ENCODE measurements at places on chromosomes 13 and 19.

- DNase-seq, result no peak
Observed at GRCh38 chr13:75432811-75433244, 49.1 kb downstream of the TBC1D4 start.

DNA sequence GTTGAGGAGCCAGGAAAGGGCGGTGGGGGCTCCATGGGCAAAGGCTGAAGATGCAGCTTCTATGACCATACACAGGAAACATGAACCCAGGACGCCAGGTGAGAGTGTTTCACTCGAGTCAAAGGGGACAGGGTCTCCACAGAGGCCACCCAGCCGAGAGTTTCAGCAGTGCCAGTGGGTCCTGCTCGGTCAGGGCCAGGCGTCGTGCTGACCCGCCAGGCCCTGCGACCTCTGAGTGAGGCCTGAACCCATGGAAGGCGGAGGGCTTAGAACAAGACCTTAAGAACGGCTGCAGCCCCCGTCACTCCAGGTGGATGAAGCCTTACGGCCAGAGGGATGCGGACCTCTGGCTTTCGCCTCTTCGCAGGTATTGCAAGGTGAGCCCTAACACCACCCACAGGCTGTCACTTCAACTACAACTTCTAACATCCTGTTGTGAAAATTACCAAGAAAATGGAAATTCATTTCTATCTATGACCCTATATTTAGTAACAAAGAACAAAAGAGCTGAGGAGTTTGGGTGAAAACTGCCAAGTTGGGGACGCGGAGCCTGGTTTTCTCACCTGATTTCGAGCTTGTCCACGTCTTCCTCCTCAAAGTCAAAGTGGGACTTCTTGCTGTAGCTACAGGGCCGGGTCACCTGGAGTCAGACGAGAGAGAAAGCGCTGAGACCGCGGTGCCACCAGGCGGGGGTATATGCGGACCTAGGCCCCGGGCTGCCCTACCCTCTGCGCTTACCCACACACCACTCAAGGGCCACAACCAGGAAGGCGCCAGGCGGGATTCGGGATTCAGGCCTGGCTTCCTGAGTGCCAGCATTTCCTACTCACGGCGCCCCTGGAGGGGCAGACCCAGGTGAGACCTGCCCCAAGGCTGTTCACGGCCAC is 50.1 kb upstream of the C13orf46 start:
- DNase-seq, result no peak

GRCh38 chr13:39929583-39929982 is 274.1 kb downstream of the COG6 start:
- DNase-seq, result no peak

DNA sequence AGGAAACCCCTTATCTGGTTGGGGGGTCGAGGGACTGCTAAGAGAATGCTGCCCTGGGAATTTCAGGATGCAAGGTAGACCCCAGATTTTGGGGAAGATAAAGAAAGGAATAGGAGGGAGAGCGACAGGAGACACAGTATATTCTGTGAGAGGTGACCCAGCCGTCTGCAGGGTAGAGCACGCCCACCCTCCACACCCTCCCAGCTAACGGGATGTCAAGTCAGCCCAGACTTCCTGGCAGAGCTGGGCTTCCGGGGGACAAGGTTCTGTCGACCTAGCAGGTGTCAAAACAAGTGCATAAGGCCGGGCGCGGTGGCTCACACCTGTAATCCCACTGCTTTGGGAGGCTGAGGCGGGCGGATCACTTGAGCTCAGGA is 695 bp upstream of the PRR36 start:
- DNase-seq, result no peak

- DNase-seq, result no peak
Observed at GRCh38 chr13:108249150-108249549, 20.4 kb upstream of the TNFSF13B start.

- no peak for DNase-seq
Observed at GRCh38 chr13:50809133-50810090, 34.1 kb downstream of the DLEU7 start.

- no peak for DNase-seq
Observed at GRCh38 chr13:101492251-101492910, 39.9 kb downstream of the ITGBL1 start.

DNA sequence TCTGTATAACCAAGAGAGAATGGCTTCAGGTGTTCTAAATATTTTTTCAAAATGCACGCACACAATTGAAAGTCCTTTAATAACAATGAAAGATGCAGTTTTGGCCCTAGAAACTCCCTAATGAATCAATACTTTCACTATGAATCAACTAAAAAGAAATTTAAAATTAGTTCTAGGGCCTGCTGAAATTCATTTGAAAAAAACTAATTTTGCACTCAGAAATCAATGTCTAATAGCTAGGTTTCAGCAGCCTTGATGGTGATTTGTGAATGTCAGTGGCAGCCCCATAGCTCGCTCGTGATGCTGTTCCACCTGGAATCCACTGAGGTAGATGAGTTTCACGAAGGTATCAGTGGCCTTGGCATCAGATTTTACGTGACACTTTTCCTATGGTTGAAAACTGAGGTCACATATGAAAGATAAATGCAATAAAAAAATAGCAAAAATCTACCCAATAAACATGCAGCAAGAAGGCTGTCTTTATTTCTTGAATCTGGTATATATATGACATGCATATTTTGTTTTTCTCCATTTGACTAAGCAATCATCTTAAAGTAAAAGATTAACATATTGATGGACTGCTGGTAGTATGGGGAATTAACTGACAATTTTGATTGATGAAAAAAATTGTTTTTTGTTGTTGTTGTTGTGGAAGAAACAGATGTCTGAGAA is 141.0 kb downstream of the AKAP11 start:
- no peak for DNase-seq

- no peak for DNase-seq
Observed at GRCh38 chr13:39154041-39154440, 115.8 kb downstream of the NHLRC3 start.

DNA sequence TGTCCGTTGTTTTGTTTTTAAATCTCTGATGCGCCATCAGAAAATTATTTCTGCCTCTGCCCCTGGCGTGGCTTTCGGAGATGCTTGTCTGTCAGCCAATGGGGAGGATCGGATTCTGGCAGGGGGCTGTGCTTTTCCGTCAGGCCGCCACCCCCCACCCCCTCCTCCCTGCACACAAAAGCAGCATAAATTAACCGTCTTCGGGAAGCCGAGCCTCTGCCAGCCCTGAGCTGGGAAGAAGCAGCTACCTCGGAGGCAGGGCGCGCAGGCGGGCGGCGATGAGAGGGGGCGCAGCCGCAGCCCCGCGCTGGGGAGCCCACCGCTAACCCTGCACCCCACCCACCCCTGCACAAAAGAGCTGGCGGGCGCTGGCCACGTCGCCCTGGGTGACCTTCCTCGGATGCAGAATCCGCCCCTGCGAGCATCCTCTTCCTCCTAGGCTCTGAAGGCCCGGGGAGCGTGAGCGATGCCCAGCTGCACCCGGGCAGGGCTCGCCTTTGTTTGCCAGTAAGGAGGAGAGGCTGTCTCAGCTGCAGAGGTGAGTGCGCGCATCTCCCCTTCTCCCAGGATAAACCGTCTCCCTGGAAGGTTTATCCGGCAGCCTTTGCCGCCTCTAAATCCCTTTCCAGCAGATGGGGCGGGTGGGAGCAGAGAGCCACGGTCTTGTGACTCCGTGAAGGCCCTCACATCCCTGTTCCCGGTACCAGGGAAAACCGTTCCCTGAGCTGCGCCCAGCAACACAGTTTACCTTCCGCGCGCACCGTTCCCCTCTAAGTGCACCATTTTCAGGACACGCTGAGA is at the start of gene ATCAY:
Gene ATCAY, plus strand, starts transcription at position 215 of the 801 bp plus-strand sequence. CDS start 5,083 bp downstream, outside the sequence.
- DNase-seq, result no peak

DNA sequence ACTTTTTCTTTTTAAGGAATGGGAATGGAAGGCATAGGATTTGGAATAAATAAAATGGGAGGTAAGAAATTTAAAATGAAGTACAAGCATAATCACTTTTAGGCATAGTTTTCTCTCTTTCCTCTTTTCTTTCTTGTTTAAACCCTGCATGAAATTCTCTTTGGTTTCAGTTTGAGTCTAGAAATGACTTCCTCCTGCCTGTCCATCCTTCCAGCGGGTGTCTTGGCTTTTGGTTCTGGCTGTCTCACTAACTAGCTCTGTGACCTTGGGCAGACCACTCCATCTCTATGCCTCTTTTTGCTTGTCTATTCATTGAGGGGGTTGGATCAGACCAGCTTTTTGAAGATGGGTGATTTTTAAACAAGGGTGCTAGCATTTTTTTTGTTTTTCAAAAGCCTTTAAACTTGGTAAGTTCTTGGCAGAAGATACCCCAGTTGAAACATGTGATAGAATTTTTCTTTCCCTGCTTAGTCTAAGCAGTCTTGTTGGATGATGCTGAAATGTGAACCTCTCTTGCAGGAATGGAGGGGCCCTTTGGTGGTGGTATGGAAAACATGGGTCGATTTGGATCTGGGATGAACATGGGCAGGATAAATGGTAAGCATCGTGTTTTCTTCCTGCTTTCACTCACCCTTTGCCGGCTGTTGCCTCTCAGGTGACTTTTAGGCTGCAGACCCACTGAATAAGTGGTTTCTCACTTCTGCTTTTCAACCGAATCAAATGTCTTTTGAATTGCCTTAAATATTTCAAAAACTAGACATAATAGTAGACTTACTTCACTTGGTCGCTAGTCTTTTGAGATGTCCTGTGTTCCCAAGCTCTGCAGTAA is 28.6 kb downstream of the PRAM1 start:
- DNase-seq, result no peak

GRCh38 chr13:53073711-53074110 is 45.1 kb downstream of the OLFM4 start:
- no peak for DNase-seq

- DNase-seq, result no peak
Observed at GRCh38 chr19:33394723-33395560, 21.4 kb downstream of the CEBPG start.

DNA sequence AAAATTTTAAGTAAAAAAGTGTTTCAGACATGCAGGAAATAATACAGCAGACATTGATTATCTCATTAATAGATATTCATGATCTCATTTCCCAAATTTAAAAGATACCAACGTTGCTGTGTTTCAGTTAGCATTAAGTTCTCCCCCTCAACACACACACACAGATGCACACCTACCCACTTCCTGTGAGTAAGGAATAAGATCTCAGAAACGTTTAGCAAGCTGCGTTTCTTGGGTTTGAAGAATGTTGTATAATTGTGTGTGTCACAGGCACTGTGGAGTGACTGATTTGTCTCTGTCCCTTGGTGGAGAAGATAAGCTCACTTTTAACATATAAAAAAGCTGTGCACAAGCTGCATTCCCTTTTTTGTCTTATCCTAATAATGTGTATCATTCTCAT is 196.8 kb downstream of the PDS5B start:
- no peak for DNase-seq

DNA sequence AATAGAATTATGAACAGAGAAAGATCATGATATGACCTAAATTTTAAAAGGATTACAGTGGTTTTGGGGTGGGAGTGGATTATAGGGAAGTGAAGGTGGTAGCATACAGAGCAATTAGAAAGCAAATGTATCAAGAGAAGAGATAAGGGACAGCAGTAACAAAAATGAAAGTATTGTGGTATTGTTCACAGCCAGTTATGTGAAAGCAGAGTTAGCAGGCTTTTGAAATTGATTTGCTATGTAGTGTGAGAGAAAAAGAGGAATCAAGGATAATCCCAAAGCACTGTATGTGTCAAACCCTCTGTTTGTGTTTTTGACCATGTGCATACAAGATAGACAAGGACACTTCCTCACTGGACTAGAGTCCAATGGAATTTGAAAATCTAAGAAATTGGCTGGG is 1721.4 kb downstream of the PCDH9 start:
- no peak for DNase-seq

- DNase-seq, result peak; percentile 79
Observed at GRCh38 chr19:19554074-19555023, 16.3 kb downstream of the CILP2 start.

GRCh38 chr19:23799321-23799720 is 40.6 kb upstream of the ZNF681 start:
- DNase-seq, result no peak

DNA sequence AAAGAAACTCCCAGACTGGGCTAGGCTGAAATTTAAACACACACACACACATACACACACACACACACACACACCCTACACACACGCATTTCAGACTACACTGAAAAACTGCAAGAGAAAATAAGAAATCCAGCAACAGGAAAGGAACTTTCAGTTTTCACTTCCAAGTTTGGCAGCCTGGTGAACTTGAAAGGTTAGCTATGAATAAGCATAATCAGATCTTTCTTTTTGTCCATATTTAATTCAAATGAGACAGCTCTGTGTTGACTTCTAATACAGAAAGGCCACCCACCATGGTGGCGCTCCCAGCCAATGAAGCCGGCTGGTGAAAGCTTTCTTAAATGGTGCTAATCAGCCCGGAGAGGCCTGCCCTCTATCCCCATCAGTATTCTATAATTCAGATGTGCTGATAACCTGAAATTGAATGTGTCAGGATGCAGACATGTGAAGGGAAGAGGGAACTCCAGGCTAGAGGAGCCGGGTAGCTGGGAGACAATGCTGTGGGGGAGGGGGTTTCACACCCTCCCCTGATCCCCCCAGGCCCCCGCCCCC is 108.3 kb upstream of the ZNF536 start:
- no peak for DNase-seq

Measured in AG08396 (cell line).